Stimulated activated CD4-positive, alpha-beta T cell treated with anti-CD3 and anti-CD28 coated beads, TNF-alpha, amount 100 ng/mL, for 1 hour (primary cell): ENCODE measurements at places on chromosomes 1 and 21.

GRCh38 chr1:182003025-182003725, 58.3 kb downstream of the ZNF648 start:
- DNase-seq: no peak

DNA sequence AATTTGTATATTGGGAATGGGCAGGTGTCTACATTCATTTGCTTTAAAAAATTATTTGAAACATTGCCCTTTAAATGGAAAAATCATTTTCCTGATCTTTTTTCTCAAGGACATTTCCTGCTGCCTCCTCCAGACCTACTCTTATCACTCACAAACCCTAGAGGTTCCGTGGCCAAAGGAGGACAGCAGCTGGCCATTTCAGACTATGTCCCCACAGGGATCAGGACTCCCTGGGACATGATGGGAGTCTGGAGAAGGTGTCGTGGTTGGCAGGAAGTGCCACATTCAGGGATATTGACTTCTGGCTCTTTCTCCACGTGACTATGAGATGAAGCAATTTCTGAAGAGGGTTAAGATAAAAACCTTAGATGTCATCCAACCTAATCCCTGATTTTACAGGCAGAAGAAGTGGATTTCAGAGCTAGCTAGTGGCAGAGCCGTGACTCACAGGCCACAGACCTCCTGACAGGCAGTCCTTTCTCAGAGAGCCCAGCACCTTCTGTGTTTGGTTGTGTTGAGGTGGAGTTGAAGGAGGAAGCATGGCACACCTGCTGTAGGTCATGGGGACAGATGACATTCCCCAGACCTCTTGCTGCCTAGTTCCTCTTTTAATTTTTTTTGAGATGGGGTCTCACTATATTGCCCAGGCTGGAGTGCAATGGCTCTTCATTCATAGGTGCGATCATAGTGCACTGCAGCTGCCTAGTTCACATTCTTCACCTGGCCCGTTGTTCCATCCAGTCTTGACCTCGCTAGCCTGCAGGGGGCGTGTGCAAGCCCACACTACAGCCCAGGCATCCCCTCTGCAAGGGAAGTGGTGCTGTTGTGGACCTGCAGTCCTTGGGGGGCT, 25.5 kb upstream of the IL10 start:
- no peak for DNase-seq

GRCh38 chr21:19724081-19724480, 1274.1 kb upstream of the NCAM2 start:
- DNase-seq: no peak

DNA sequence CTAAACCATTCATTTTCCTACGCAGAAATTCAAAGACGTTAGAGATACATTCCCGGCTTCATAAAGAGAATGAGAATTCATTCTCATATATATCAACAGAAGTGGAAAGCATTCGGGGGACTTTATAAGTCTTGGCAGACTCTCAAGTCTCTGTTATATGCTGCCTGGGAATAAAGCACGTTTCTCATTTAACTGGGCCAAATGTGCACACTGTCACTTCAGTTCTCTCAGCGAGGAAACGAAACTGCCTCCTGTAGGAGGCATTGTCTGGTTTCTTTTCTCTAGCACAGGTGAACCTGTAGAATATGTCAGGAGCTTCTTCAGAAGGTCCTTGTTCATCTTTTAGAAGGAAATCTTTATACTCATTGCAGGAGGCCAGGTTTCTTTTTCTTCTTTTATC, 367.6 kb downstream of the PTBP2 start:
- no peak for DNase-seq

- DNase-seq: no peak
These were observed 1.5 kb upstream of the GJB3 start for GRCh38 chr1:34779526-34779925.

- no peak for DNase-seq
These were observed 55.2 kb downstream of the TOMM20 start for GRCh38 chr1:235073331-235073967.

DNA sequence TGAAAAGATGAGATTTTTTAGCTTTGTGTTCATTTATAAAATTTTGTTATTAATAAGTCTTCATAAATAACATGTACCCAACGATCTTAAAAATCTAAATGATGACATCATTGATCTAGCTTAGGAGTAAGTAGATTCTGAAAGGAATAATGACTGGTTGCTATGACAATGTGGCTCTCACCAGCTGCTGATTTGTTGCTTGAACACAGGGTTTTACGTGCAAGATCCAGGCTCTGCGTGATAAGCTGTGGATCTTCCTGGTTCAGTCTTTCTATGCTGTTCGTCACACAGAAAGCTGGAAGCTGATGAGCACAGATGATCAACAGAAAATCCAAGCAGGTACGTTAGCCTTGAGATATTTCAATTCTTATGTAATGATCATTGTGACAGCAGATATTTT, 49.1 kb upstream of the C1orf146 start:
- no peak for DNase-seq

DNA sequence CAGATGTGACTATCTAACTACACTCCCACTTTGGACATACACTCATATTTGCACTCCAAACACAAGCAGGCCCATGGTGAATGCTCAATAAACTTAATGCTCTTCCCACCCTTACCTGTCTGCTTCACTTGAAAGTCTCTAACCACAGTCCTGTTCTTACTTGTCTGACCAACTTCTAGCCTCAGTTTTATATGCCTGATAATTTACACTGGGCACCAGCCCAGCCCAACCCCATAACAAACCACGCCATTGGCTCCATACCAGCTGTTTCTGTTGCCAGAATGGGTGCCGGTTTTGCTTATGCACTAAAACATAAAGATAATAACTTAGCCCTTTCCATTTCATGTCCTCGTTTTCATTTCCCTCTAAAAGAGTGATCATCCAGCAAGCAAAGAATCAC, 395.4 kb downstream of the NTNG1 start:
- no peak for DNase-seq

DNA sequence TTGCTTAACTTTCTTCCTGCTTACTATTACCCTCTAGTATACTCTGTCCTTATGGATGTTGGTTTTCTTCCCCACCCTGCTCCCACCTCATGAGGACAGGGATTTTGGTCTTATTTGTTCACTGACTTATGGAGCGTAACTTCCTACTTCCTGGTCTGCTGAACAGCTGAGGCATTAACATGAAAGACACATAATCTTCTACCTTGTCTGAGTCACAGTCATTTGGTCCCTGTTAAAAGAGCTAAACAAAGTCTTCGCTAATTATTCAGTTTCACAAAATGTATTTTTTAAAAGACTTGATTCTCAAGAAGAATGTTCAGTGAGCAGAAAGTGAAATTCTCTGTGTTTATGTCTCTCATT, 18.5 kb downstream of the RNASEL start:
- no peak for DNase-seq

GRCh38 chr1:196677781-196678509, 26.1 kb downstream of the CFH start:
- no peak for DNase-seq

GRCh38 chr1:226419284-226420029, 11.6 kb upstream of the PARP1 start:
- DNase-seq: no peak

- no peak for DNase-seq
These were observed 22.2 kb upstream of the KPRP start for GRCh38 chr1:152735648-152736047.

GRCh38 chr1:36864182-36864822, 170.0 kb downstream of the GRIK3 start:
- DNase-seq: no peak

GRCh38 chr1:68594851-68595250, 98.0 kb upstream of the DEPDC1 start:
- no peak for DNase-seq

GRCh38 chr1:83929184-83929583, 69.7 kb downstream of the TTLL7 start:
- no peak for DNase-seq

GRCh38 chr1:58000821-58001220, 545.7 kb downstream of the OMA1 start:
- DNase-seq: no peak

DNA sequence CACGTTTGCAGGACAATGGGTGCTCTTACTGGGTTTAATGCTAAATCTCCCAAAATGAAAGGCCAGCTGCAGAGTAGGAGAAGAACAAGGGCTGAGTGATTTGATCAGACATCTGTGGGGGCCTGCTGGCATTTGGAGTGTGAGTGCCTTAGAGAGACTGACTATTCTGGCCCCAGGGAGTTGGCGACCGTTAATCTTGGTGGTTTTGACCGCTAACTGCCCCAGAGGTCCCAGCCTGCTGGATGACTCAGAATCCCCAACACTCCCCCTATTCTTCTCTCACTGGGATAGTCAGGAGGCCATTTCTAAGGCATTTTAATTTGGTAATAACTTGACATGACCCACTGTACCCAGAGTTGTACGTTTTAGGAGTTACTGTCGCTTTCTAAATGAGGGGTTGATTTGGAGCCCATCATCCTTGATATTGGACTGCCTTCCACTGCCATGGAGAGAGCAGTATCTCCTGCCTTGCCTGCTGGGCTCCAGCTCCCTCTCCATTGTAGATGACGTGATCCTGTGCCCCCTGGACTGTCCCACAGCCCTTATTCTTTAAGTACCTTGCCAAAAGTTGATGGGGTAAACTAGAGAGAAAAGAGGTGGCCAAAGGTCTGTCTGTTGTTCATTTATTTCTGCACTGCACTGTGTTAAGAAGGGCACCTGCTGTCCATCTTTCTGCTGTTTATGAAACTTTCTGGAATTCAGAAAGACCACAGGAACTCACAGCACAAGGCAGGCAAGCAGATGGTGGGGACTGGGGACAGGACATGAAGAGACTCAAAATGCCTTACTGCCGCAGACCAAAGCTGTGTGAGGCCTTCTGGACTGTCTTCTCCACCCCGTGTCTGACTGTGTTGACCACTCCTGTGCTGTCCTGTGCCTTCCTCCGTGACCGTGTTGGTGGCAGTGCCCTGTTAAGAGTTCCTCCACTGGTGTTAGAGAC, 98.2 kb upstream of the ARTN start:
- no peak for DNase-seq

GRCh38 chr1:55375617-55376258, 160.6 kb upstream of the USP24 start:
- DNase-seq: no peak

DNA sequence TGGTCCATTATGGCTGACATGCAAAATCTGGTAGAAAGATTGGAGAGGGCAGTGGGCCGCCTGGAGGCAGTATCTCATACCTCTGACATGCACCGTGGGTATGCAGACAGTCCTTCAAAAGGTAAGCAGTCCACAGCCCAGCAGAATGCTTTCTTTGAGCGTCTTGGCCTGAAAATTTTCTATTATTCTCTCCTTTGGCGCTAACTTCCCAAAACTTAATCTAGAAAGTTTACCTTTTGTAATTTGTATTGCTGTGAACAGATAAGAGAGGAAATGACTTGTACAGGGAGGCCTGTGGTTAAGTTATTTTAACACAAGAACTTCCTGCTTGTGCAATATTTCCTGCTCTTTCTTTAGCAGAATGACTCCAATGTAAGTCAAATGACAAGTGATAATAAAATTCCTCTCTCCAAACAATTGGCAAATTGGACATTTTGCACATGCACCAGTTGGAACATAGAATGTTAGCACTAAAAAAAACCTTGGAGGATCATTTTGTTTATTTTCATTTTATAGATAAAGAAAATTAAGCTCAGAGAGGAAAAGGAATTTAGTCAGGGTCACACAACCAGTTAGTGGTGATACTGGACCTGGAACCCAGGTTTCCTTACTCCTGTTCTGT, 18.9 kb downstream of the CAP1 start:
- no peak for DNase-seq

- no peak for DNase-seq
These were observed 246.1 kb downstream of the FMN2 start for GRCh38 chr1:240337781-240338180.

DNA sequence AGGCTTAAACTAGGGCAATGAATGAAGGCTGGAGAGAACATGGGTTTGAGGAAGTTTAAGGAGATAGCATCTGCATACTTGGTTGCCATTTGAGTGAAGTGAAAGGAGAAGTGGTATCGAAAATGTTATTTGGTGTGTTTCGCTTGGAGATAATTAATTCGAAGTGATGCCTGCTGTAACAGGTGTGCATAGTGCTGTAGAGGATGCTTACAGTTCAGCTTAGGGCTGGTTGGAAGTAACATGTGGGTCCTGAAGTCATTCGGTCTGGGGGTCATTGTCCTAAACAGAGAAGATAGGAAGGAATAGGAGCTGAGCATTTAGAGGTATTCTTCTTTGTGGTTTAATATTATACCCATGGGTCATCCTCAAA, 301 bp upstream of the NUDT17 start:
- DNase-seq: no peak

DNA sequence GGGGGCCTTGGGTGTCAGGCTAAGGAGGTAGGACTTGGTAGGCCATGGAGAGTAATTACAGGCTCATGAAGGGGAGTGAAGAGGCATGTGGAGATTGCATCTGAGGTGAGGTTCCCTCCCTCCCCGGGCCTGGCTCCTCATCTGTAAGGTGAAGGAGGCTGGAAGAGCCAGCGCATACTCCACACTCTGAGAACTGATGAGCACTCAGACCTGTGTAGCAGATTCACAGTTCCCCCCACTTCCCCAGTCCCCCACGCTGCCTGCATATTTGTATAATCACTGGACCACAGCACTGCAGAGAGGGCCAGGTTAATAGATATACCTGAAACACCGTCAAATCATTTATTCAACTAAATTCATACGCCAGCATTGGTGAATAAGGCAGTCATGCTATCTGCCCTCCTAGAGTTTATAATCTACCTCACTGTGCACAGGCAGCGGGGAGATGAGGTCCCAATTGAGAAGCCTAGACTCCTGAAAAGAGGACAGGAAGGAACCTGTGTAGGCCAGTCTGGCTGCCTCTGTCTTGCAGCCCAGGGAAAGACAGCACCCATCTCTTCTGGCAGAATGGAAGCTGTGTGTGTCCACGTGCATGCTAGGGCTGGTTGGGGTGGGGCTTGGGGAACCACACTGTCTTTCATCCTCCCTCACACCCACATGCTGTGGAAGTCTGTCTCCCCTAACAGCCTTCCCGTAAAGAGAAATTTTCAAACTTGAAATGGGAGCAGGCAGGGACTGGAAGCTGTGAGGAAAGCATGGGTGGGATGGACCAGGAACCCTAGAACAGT, 110.6 kb upstream of the ATP1A1 start:
- DNase-seq: no peak

DNA sequence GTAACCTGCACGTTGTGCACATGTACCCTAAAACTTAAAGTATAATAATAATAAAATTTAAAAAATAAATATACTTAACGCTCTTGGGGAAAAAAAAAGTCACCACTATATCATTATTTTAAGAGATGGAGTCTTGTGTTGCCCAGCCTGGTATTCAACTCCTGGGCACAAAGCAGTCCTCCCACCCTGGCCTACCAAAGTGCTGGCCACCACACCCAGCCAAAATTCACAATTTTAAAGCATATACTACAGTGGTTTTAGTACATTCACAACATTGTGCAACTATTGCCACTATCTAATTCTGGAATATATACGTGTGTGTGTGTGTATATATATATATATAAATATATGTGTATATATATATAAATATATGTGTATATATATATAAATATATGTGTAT, 5.9 kb downstream of the HMGN2 start:
- DNase-seq: no peak

- DNase-seq: no peak
These were observed 41.9 kb upstream of the SLC19A2 start for GRCh38 chr1:169527451-169528214.
